IPS-NIHi11 (cell line): ENCODE measurements at places on chromosomes 16 and 17.

DNA sequence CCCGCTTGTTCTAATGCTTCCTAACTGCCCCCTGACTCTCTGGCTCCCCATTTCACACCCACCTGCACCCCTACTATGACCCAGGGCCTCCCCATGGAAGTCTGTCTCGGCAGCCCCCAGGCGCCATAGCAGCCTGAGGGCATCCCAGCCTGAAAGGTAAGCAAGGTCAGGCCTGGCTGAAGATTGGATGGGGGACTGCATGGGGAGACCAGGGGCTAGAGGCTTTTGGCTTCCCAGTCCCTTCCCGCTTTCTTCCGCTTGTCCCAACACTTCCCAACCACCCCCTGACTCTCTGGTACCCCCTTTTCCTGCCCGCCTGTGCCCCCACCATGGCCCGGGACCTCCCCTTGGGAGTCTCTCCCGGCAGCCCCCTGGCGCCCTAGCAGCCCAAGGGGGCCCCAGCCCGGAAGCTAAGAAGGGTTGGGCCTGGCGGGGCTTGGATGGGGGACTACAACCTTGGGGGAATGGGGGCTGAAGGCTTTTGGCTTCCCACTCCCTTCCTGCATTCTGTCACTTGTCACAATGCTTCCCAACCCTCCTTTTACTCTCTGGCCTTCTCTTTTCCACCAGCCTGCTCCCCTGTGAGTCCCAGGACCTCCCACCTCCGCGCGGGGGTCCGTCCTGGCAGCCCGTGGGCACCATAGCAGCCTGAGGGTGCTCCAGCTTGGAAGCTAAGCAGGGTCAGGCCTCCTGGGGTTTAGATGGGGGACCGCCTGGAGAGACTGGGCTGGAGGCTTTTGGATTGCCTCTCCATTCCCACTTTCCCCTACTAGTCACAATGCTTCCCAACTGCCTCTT, 2288.4 kb downstream of the TP53TG3F start:
- DNase-seq: no peak

DNA sequence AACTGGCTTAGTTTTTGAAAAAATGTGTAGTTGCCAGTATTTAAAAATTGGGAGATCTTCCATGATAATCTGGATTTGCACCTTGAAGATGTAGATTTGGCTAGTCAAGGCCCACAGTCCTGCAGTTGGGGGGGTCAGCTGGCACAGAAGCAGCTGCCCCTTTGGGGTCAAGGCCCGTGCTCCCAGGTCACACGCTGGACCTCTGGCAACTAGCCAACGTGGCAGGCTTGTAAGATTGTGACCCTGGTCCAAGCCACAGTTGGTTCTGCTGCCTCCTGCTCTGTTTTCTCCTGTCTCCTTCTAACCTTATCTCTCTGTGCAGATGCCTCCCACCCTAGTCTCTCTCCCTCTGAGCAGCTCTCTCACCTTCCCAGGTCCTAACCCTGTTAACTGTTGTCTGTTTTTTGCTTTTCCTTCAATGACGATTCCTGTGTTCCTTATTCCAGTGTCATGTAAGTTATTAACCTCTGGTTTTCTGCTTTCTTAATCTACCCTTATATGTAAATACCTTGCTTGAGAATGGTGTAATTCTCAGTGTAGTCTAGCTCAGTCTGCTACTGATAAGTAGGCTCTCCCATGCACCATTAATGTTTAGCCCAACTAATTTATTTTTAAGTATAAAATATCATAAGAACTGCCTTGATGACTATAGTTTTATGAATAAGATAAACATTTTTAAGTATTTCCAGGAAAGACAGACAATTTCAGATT, 27.9 kb downstream of the CLEC16A start:
- no peak for DNase-seq

DNA sequence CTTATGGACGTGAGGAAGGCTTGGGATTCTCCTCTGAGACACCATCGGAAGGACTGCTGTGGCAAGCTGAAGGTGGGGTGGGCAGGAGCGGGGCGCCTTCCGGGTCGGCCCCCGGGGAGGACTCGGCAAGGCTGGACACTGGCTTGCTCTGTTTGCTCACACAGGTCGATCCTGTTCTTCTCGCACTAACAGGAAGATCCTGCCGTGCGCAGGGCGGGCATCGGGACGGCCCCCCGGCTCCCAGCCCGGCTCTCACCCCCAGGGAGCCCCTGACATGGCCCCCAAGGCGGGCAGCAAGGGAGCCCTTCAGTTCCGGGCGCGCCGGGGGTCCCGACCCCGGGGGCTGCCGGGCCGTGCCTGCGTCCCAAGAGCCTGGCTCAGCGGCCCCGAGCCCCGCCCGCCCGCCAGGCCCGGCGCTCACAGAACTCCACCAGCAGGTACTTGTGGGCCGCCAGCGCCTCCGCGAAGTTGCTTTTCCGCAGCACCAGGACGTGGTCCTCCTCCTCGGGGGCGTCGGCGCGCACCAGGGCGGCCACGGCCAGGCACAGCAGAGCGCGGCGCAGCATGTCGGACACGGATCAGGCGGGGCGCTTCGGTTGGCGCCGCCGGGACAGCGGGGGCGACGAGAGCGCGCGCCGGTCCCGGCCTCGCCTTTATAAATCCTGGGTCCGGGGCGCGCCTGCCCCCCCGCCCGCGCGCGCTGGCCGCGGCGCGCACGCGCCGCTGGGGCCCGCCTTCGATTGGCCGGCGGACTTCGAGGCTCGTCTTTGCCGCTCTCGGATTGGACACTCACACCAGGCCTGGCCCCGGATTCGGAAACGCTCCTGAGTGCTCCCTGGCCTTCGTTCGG, at the start of gene P4HB:
Gene P4HB, minus strand, starts transcription at position 630 of the 850 bp plus-strand sequence. Its CDS starts 64 bp downstream, at position 566.
- no peak for DNase-seq

- DNase-seq: peak; percentile 70
Observed at GRCh38 chr17:68011199-68011665, 15.0 kb upstream of the C17orf58 start.

- DNase-seq: no peak
Observed at GRCh38 chr16:8107296-8107695, 483.0 kb downstream of the TMEM114 start.

DNA sequence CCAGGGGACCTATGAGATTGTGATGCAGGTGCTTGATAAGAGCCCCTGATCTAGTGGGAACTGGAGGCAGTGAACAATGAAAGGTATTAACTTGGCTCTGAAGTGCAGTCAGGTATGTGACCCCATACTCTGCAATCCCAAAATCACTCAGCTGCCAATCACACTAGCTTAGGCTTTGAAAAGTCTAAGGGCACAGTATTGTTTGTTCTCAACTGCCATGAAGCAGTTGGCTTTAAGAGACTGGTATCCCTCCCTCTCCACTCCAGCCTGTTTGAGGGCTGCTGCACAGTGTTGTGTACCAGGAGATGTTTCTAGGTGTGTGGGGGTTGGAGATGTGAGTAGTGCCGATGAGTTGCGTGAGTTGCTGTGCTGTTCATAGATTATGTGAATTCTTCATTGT, 2.4 kb downstream of the YPEL2 start:
- no peak for DNase-seq

DNA sequence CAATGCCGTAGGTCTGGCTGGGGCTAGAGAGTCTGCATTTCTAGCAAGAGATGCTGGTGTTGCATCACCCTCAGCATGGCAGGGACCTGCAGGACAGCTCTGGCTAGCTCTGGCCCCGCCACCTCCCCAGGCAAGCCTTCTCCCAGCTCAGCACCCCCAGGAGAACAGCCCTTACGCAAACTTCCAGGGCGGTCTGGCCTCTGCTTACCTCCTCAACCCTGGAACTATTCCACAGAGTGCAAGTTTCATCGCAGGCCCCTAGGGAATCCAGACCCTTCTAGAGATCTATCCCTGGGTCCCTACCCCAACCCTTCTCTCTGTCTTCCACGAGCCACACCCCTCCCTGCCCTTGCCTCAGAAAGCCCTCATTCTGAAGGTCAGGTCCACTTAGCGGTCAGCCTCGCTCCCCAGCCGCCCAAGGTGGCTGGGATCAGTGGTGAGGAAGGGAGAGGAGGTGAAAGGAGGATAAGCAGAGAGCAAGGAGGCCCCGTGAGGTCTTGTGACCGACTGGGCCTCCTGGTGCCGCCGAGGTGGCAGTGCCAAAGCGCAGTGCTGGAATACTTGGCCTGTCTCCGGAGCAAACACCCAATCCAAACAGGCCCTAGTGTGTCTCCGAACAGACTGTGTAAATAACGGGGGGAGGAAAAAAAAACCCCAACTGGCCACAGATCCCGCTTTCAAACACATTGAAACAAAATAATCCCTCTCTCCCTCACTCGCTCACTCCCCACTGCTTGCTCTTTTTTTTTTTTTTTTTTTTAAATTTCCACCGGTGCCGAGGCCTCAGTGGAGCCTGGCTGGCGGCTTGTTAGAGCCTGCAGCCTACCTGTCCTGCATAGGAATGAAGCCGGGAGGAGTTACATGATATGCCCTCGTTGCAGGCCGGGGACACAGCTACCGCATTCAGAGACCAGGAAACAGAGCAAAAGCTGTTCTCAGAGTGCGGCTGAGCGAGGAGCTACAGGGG, 380.9 kb downstream of the SOX9 start:
- DNase-seq: no peak

DNA sequence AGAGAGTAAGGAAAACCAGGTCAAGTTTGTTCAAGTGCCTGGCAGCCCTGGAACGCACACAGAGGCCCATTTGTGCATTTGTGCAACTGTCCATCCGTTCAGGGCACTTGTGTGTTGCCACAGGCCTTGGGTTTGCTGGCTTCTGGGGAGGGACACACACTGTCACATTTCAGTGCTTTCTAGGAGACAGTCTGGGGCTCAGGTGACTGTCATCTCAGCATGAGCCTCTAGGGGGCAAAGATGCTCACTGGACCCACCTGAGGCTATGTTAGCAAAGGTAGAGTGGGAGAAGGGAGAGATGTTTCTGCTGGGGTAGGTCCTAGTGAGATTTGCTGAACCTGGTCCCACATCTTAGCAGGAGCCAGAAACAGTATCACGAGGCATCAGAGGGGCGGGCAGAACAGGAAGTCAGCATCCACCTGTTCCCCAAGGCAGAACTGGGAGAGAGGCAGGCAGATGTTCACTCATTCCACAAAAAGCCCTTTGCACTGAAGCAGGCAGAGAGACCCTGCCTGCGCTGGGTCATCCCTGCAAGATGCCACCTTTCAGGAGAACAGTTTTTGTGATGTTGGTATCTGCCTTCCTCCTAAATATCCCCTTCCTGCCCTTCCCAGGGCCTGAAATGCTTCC, 48.5 kb downstream of the RAI1 start:
- DNase-seq: peak; percentile 66

GRCh38 chr17:49581648-49581998, 6.0 kb downstream of the NXPH3 start:
- DNase-seq: no peak

DNA sequence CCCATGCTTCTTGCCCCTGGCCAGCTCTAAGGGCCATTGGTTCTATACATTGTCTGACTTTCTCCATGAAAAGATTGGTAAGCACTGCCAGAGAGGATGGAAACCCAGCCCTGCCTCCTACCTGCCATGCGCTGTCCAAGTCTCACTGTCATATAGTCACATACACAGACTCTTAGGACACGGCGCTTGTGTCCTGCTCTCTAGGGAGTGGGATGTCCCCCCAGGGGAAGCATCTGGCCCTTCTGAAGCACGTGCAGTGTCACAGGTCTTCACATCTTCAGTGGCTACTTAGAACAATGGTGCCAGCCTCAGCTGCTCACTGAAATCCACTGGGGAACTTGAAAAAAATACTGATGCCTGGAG, 38.7 kb downstream of the MYO18A start:
- no peak for DNase-seq

DNA sequence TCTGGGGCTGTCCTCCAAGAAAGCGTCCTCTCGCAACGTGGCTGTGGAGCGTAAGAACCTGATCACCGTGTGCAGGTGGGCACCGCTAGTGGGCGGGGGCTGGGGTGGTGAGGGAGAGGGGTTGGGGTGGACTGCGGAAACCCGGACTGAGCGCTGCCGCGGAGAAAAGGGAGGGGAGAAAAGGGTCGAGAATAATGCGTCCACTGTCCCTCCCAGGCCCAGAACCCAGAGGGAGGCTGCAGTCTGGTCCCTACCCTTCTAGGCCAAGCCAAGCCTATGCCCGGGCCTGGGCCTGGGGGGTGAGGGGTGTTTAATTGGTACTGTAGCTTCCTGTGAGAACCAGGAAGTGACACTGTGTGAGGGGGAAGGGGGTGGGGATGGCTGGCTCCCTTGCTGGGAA, 464 bp downstream of the RUNDC3A start:
- no peak for DNase-seq

DNA sequence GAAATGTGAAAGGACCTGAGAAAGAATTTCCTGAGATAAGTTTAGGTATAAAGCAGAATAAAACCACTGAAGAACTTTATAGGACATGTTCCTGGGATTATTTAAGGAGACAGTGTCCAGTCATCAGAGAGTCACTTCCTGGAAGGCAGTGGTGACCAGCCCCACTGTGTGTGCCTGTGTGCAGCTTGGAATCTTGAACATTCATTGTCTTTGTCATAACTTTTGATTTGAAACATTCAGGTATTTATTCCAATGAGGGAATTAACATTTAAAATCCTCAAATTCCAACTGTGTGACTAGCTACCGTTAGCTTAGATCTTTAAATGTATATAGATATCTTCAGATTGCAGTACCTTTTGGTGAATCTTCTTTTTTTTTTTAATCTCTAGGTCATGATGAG, 61.7 kb upstream of the MRC2 start:
- DNase-seq: no peak

- no peak for DNase-seq
Observed at GRCh38 chr16:78629173-78629572, 529.7 kb downstream of the WWOX start.

GRCh38 chr16:65062736-65063583, 58.9 kb downstream of the CDH11 start:
- no peak for DNase-seq

- no peak for DNase-seq
Observed at GRCh38 chr16:13529193-13529982, 390.6 kb upstream of the ERCC4 start.

DNA sequence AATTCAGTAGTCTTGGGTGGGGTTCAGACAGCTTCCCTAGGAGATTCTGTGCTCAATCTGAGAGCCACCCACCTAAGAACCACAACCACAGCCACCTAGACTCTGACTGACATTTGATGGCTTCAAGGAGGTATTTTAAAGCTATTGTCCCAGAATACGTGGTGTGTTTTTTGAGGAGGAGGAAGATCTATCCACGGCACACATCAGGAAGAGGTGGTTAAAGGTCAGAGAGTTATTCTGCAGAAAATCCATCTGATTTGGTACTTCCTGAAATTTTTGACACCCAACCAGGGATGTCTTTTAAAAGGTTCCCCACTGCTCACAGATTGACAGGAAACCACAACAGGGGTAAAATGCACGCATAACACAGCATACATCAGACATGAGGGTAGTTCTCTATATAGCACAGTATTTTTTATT, 25.1 kb downstream of the SMARCE1 start:
- no peak for DNase-seq

GRCh38 chr17:8288336-8289102, at the start of gene RANGRF:
Gene RANGRF, plus strand, starts transcription at chr17:8288670. Its CDS starts 119 bp downstream, at chr17:8288789.
- DNase-seq: peak; percentile 97

DNA sequence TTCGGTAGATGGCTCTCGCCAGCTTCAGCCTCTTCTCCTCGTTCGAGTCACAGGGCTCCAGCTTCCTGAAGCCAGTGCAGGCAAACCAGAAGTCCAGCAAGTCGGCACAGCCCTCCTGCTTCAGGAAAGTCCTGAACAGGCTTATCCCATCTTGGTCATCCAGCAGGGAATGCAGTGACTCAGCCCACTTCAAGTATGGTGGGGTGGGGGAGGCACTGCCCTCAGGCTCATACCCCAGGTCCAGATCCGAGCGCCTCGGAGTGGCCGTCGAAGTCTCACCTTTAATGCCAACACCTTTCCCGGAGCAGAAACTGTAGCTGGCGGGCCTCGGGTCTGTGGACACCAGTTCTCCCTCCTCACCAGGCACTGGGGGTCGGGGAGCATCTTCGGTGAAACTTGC, 5.9 kb downstream of the AXIN1 start:
- no peak for DNase-seq

- no peak for DNase-seq
Observed at GRCh38 chr17:76011951-76012350, 11.3 kb downstream of the CDK3 start.

- DNase-seq: no peak
Observed at GRCh38 chr17:8327303-8327649, 12.4 kb upstream of the ODF4 start.
